Vagina (tissue), 2 donors: ENCODE measurements at places on chromosomes 16 and 17. TPM values are rescaled to one million over a fixed set of nuclear protein-coding genes. Genes with fewer than 3 reads are reported as not detected.

HS3ST4 gene
- 1.5 TPM for total RNA-seq

TMEM219 gene
- total RNA-seq: 85.7 TPM

PRPF8 gene
- total RNA-seq: 247 TPM

LGALS9C gene
- 1.2 TPM for total RNA-seq

KRTAP3-2 gene
- total RNA-seq: not detected

KRTAP2-3 gene
- total RNA-seq: not detected

TMC7 gene
- 1.7 TPM for total RNA-seq
